ENCODE measurements at places on chromosomes 5 and 9. TPM values are rescaled to one million over a fixed set of nuclear protein-coding genes. Genes with fewer than 3 reads are reported as not detected.

- no peak for ATAC-seq
Observed at GRCh38 chr9:72382405-72382804, 17.4 kb upstream of the ZFAND5 start.

GRCh38 chr9:93064392-93065134, 6.1 kb downstream of the SUSD3 start:
- ATAC-seq, result peak; percentile 62

DNA sequence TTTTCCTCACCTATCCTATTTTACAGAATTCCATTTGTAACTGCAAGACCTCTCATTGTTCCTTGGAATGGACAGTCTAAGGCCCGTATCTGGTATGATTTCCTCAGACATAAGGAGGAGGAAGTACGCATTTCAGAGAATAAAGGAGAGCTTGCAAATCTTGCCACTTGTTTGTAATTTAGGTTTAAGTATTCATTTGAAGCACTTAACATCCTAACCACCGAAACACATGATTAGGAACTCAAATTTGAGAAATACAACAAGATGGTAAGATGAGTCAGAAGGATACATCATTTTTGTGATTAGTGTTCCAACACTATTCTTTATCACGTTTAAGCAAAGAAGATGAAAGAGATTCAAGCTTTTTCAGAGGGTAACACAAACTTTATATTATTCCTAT, 3.9 kb upstream of the ZCCHC9 start:
- ATAC-seq, result no peak

DNA sequence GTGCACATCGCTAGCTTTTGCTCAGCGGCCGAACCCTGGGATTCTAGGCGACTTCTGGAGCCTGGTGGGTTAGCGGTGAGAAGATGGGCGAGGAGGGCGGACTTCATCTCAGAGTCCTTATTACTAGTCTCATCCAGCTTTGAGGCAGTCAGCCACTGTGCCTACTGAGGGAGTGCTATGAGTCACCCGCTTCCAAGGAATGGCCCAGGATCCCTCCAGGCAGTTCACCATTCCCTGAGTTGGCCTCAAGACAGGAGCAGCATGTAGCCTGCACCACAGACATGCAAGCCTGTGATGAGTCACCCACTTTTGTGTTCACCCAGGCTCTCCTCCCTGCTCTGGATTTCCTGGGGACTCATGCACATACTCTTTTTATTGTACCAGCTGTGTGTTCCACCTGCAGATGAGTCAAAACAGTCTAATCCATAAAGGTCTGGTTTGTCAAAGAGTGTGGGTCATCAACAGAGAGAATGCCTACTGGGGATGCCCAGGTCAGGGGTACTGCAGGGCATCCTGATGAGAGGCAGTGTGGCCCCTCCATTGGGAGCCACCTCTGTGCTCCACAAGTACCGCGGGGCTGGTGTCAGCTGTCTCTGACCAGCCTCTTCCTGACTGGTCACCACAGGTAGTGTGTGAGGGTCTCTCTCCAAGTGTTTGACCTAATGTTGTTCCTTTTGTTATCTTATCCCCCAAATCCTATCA, 20.2 kb downstream of the SLC22A5 start:
- ATAC-seq, result peak; percentile 90

GRCh38 chr5:96327722-96328121, 105.3 kb downstream of the PCSK1 start:
- no peak for ATAC-seq

DNA sequence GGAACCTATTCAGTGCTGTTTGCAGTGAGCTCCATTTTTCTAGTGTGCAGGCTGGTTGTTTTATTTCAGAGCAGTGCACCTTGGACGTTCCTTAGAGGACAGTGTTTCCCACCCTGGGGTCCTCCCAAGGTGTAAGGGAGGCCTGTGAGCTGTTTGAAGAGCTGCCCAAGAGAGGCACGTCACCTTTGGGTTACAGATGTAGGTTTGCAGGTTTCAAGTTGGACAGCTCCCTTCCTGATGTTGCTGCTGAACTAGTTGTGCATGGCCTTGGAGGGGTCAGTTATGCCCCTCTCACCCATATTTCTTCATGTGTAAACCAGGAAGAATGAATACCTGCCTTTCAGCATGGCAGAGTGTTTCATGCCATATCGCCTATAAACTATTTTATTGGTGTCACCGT, 34.7 kb upstream of the POMT1 start:
- ATAC-seq, result no peak

DNA sequence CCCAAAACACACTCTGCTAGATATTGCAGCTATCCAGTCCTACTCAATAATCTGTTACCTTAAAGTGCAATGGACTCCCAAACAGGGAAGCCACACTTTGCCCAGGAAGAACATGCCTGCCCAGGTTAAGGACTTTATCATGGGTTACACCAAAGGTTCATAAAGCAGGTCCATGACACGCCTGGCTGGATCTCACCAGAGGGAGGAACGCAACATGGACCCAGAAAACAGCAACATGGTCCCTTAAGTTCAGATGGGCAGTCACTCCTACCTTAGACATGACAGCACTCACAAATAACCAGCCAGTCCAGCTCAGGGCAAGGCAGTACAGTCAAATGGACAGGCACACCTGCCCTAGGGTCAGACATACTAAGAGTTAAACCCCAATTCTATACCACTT, 3.8 kb downstream of the P4HA2 start:
- ATAC-seq, result no peak

DNA sequence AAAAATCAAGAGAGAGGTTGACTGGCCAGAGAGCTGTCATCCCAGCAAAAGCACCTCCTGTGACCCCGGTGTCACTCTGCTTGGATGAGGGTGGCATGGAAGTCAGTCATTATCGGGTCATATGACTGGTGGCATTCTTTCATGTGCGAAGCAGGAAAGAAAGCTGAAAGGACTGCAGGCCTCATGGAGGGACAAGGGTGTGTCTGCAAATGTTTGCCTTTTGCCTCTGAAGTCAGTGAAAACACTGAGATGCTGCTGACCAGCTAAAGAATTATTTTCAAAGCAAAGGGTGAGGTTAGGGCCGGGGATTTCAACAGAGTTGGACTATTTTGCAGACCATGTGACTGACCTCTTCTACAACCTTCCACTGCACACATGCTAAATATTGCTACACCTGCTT, 298.3 kb downstream of the CSNK1G3 start:
- ATAC-seq, result no peak

GRCh38 chr5:174849426-174849825, 125.0 kb downstream of the MSX2 start:
- no peak for ATAC-seq

GRCh38 chr9:32430720-32431119, 46.3 kb downstream of the ACO1 start:
- ATAC-seq, result no peak

DNA sequence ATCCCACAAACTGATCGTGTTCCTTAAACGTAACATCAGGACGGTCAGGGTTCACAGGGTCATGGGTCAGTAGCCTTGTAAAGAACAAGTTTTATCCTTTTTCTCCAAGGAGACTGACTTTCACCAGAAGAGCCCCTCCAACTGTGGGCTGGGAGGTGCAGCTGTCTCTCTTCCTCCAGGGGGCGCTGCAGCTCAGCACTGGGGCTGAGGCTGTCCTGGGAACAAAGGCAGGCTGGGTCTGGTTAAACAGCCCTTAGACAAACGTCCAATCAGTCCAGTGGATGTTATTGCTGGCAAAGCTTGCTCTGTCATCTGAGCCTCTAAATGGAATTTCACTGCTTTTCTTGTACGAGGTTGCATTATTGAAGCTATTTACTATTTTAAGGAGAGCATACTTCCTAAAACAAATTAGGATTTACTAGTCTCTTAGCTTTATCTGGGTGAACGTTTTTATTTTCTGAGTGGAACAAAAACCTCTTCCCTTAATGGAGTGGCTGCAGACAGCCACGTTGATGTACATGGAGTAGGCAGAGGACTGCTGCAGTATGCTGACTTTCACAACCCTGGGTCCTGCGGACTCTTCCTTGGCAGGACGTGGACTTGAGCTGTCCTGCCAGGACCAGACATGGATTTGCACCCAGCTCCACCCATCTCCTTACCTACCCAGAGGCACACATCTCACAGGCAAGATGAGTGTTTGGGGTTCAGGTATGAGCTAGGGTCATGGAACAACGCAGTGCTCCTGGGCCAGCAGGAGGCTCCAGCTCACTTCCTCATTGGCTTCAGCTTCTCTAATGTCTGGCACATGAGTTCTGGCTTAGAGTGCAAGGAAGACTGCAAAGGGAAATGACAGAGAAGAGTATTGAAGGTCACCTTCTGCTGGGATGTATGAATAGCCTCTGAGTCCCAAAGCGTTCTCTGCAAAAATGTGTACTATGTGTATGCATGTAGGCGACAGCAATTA, 7.8 kb downstream of the EXOSC2 start:
- peak; percentile 95 for ATAC-seq

DNA sequence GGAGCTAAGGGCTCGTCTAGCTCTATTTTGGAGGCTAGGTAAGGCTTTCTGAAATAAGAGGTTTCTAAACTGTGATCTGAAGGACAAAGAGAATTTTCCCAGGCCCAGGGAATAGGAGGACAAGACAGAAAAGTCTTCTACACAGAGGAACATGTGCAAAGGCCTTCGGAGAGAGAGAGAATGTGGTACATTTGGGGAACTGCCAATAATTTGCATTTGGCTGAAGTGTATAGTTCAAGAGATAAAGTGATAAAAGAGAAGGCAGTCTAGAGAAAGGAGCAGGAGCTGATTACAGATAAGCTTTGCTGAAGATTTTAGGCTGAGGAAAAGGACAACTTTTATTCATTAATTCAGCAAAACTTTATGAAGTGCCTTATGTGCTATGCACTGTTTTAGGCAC, 214.4 kb upstream of the ELL2 start:
- no peak for ATAC-seq

GRCh38 chr5:110785356-110785755, 46.5 kb downstream of the SLC25A46 start:
- ATAC-seq, result no peak

DNA sequence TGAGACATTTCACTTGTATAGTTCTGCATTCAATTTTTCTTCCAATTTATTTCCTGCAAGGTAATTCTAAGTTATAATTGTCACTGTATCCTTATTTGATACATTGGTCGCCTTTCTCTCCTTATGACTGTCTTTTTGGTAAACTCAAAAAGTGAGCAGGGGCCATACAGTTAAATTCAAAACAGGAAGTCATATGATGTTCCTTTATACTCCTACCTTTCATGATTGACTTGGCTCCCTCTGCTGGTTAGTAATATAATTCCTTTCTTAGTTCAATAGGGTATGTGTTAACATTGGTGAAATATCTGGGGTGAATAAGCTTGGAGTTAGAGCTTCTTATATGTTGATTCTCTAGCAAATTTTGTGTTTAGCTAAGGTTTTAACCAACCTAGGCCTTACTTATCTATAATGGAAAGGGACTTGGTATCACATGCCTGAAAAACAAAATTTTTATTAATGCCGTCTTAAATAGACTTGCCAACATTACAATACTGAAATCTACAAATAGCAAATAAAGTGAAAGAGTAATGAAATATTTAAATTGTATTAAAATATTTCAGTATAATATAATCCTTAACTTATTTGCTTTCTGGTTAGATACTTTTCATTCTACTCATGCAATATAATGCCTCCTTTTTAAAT, 6.0 kb upstream of the NIPBL start:
- peak; percentile 61 for ATAC-seq

DNA sequence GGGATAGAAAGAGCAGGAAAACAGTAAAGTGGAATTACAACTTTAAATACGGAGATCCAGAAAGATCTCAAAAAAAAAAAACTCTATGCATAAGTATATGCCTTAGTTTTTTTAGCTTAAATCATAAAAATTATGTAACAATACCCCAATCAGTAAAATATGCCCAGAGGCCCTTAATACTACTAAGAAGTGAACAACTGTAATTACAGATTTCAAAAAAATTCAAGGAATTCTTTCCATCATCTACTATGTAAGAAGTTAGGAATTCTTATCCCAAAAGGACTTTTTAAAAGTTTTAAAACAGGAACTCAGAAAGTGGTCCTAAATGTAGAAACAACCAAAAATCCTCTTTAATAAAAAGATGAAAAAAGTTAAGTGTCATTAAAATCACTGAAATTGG, 111.3 kb downstream of the SSBP2 start:
- ATAC-seq, result no peak

GRCh38 chr5:1420211-1421195, 24.7 kb downstream of the SLC6A3 start:
- ATAC-seq, result no peak

GRCh38 chr9:110874963-110875674, 163.2 kb downstream of the LPAR1 start:
- ATAC-seq, result no peak

- ATAC-seq, result no peak
Observed at GRCh38 chr5:83149671-83150070, 72.3 kb downstream of the XRCC4 start.

GRCh38 chr5:21686706-21687105, 1166.4 kb downstream of the CDH12 start:
- no peak for ATAC-seq

DNA sequence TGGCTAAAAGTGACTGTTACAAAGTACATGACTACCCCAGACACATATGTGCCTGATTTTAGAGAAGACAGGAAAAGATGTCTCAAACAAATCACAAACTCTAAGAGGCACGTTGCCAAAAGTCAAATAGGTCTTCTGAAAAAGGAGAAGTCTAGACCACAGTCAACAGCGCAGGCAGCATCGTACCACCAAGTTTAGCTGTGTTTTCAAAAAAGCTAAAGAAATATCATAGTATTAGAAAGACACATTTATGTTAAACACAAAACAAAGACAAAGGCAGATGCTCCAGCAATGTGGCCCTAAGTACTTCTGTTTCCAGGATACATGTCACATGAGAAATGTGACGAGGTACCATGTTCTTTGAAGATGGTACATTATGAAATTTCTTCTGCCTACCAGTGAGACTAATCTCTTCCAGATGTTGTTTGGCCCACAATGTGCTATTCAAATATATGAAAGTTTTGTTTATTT, 43.5 kb downstream of the LPAR1 start:
- peak; percentile 27 for ATAC-seq

GRCh38 chr5:66987126-66987525, 209.5 kb downstream of the CD180 start:
- ATAC-seq, result no peak

FBXO38 gene
- total RNA-seq, result 39.0 TPM

CARTPT gene
- not detected for total RNA-seq

ADRA1B gene
- 0.63 TPM for total RNA-seq

NR2F1 gene
- 182 TPM for total RNA-seq

CCNJL gene
- 1.4 TPM for total RNA-seq

SHB gene
- total RNA-seq, result 9.9 TPM

OLFM1 gene
- 0.49 TPM for total RNA-seq

LCN6 gene
- not detected for total RNA-seq

ARID3C gene
- not detected for total RNA-seq

DRD1 gene
- 18.5 TPM for total RNA-seq

SPATA31A3 gene
- total RNA-seq, result 1.3 TPM

INSYN2B gene
- total RNA-seq, result 10.1 TPM

PCDHGC4 gene
- total RNA-seq, result 2.5 TPM

PDCD1LG2 gene
- total RNA-seq, result 0.09 TPM
